HuH-7.5 (cell line): ENCODE measurements at places on chromosomes 7 and 10.

DNA sequence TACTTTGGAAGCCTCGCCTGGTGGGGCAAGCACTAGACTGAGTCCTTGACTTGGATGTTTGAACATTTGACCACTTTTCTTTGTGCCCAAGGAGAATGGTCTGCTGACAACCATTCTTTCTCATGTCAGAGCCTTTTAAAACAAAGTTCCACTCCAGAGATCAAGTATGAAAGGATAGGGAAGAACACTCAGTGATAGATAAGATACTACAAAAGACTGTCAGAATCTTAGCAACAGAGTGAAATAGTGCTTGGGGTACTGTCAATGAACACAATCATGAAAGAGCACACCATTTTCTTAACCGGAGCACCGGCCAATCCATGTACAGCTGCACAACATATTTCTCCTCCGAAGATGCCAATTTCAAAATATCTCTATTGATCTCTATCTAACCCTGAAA lies 82.8 kb upstream of the ADO start:
- DNase-seq, result no peak

GRCh38 chr10:86334488-86335085 lies 32.0 kb downstream of the GRID1 start:
- no peak for DNase-seq

DNA sequence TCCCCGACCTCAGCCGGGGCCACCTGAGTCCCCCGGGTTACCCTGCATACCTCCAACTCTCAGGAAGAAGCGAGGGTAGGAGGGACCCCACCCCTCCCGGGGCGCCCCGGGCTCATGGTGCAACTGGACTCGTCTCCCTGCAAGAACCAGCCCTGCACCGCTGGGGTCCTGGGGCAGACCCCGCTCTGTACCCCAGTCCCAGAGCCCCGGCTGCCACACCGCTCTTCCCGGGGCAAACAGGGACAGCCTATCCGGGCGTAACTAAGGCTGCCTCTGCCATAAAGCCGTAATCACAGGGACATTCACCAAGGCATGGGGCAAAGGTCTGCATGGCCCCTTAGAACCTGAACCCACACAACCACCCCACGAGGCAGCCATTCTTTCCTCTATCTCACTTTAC lies 6.7 kb upstream of the MAFK start:
- DNase-seq, result no peak

- no peak for DNase-seq
Observed at GRCh38 chr10:107971411-107971810, 806.9 kb upstream of the SORCS1 start.

DNA sequence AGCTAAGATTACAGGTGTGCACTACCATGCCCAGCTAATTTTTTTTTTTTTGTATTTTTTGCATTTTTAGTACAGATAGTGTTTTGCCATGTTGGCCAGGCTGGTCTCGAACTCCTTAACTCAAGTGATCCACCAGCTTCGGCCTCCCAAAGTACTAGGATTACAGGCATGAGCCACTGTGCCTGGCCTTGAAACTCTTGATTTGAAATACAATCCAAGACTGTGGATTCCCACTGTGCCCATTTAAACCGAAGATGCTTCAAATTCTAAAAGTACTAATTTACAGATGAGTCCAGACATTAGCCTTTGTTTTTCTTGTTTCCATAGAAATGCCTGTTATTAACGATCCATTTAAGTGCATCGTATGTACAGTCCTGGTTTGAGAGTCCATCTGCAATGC lies 130.9 kb downstream of the CACNA2D1 start:
- DNase-seq, result no peak

DNA sequence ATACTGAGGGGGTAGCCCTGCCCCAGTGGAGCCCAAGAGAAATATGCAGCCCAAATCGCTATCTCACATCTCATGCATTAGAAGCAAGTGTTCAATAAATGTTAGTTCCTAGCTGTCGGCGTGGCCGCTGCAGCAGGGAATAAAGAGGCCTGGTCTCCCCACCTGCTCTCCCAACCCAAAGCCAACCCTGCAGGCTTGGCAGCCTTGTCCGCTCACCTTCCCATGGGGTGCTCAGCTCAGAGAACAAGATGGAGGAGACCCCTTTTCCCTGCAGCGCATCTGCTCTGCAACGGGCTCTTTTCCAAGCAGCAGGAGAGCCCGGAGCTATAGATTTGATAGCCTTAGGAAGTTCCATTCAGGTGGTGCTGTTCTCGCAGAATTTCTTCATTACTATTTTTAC lies 12.0 kb upstream of the DOCK1 start:
- DNase-seq, result no peak

DNA sequence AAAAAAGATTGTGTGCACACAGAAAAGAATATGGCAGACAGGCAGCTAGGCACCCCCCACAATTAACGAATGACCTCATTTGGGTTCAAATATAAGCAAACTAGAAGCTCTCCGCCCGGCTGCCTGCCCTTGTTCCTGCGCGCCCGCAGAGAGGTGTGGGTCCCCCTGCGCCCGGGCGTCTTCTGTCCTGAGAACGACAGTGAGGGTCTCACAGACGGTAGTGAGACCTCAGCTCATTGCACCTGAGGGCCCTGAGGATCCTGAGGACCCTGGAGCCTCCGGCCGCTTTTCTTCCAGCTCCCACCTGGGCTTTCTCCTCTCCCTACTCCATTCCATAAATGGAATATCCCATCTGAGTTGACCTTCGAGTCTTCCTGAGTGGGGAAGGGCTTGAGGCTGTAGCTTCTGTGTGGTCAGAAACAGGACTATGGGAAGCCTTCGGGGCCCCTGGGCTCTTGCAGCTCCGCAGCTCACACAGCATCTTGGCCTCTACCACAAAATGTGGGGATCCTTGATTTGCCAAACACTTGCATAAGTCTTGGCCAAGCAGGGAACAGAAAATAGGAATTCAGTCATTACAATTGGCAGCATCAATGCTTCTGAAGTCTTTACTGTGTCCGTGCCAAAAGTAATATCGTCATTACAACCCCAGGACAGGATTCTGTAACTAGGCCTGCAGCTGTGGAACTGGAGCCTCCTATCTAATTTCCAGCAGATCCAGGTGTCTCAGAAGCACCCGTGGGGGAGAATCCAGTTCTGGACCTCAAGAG lies 43.8 kb downstream of the JAKMIP3 start:
- no peak for DNase-seq

DNA sequence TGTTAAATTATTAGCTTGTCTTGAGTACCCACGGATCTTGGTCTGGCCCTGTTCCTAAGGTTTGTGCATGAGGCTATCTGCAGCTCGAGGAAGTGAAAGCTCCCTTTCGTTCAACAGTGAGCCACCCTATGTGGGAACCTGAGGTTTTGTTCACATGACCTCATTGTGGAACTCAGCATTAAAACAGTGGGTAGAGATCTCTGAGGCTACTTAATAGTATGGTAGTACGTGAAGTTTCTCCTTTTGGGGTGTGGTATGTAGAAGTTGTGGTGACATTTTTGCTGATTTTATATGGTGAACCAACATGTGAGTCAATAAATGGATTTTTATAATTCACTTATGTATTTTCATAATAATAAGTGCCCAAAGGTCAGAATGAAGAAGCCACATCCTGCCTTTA lies 252.7 kb upstream of the FERD3L start:
- DNase-seq, result no peak

GRCh38 chr7:148854983-148855382 lies 29.1 kb downstream of the EZH2 start:
- no peak for DNase-seq

- DNase-seq, result no peak
Observed at GRCh38 chr10:27470885-27471284, 33.2 kb upstream of the RAB18 start.

- peak; percentile 44 for DNase-seq
Observed at GRCh38 chr10:102597131-102597991, 46.9 kb upstream of the TRIM8 start.

GRCh38 chr7:114086914-114087652 lies 168.3 kb upstream of the PPP1R3A start:
- DNase-seq, result peak; percentile 66

DNA sequence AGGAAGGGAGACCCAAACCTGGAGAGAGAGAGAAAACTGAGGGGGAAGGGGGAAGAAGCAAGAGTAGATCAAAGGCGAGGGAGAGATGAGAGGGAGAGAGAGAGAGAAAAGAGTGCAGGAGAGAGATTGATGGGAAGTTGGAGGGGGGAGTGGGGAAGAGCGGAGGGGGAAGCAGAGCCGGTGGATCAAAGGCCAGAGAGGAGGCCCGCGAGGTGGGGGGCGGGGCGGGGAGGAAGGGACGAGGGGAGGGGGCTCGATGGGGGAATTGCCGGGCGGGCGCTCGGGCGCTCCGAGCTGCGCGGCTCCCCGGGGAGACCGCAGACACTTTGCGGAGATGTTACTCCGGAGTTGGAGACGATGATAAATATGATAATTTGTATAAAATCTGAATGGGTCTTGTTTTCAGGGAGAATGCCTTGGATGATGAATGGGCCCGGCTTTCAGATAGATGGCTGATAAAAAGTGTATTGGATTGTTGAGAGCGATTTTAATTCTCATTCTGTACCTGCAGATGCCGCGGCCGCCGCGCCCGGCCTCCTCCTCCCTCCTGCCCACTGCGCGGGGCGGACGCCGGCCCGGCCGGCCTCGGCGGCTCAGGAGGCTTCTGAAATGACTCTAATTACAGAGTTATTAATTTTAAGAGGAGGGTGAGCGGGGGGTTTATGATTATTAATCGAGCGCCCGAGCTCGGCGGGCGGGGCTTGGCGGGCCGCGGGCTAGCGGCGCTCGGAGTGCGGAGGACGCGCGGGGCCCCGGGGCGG lies 21.4 kb upstream of the PAX2 start:
- DNase-seq, result no peak

DNA sequence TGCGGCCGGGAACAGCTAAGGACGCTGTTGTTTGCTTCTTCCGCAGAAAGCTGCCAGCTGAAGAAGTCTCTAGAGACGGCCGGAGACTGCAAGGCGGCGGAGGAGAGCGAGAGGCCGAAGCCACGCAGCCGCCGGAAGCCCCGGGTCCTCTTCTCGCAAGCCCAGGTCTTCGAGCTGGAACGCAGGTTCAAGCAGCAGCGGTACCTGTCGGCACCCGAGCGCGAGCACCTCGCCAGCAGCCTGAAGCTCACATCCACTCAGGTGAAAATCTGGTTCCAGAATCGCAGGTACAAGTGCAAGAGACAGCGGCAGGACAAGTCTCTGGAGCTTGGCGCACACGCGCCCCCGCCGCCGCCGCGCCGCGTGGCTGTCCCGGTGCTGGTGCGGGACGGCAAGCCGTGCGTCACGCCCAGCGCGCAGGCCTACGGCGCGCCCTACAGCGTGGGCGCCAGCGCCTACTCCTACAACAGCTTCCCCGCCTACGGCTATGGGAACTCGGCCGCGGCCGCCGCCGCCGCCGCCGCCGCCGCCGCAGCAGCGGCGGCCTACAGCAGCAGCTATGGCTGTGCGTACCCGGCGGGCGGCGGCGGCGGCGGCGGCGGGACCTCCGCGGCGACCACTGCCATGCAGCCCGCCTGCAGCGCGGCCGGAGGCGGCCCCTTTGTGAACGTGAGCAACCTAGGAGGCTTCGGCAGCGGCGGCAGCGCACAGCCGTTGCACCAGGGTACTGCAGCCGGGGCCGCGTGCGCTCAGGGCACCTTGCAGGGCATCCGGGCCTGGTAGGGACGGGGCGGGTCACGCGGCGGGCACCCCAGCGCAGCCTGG lies 2.4 kb downstream of the NKX2-3 start:
- DNase-seq, result no peak

- no peak for DNase-seq
Observed at GRCh38 chr7:155669717-155670505, 25.4 kb downstream of the RBM33 start.

DNA sequence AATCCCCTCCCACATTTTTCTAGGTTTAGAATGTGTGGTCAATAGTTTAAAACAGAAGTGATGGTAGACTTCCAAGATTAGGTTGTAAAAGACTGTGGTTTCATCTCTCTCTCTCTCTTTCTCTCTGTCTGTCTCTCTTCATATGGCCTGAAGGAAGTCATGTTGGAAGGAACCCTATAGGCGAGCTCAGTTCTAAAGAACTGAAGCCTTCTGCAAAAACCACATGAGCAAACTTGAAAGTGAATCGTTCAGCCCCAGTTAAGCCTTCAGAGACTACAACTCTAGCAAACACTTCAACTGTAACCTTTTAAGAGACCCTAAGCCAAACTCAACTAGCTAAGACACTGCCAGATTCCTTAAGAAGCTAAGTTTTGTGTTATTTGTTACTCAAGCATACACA lies 707.5 kb upstream of the LRRTM3 start:
- no peak for DNase-seq
